ENCODE measurements at places on chromosomes 1 and 21. TPM values are rescaled to one million over a fixed set of nuclear protein-coding genes. Genes with fewer than 3 reads are reported as not detected.

The OR2T35 gene
- total RNA-seq, result not detected

The TNFRSF18 gene
- total RNA-seq, result 54.7 TPM

The AXDND1 gene
- 2.0 TPM for total RNA-seq

The FCMR gene
- 177 TPM for total RNA-seq

The CATSPERE gene
- 0.80 TPM for total RNA-seq

The MORC3 gene
- total RNA-seq, result 59.7 TPM

The ELAVL4 gene
- total RNA-seq, result not detected

The NBPF10 gene
- total RNA-seq, result 4.9 TPM

The JAM2 gene
- not detected for total RNA-seq

The MAP3K21 gene
- 0.27 TPM for total RNA-seq

The MAP3K6 gene
- 12.1 TPM for total RNA-seq

The RABGGTB gene
- 100.0 TPM for total RNA-seq

The HSD3B2 gene
- total RNA-seq, result not detected

The S100A12 gene
- 11.4 TPM for total RNA-seq

The VWA5B1 gene
- not detected for total RNA-seq

The RGS18 gene
- 17.2 TPM for total RNA-seq

The HOOK1 gene
- total RNA-seq, result 3.9 TPM

The UBE4B gene
- total RNA-seq, result 37.0 TPM

The MRAP gene
- total RNA-seq, result not detected

The NTPCR gene
- total RNA-seq, result 25.7 TPM

The PIK3R3 gene
- 5.4 TPM for total RNA-seq

The SYDE2 gene
- 0.35 TPM for total RNA-seq

The FAM151A gene
- total RNA-seq, result not detected

The HES3 gene
- not detected for total RNA-seq

The FCRL4 gene
- not detected for total RNA-seq

The ALPL gene
- 2.4 TPM for total RNA-seq

The RGL1 gene
- total RNA-seq, result 0.16 TPM

The FCGR3A gene
- total RNA-seq, result 848 TPM

The PKP1 gene
- not detected for total RNA-seq

The STPG1 gene
- total RNA-seq, result 0.87 TPM

The HPDL gene
- total RNA-seq, result 0.38 TPM

Measured in natural killer cell (primary cell).